ENCODE measurements at places on chromosomes 12 and 14.

DNA sequence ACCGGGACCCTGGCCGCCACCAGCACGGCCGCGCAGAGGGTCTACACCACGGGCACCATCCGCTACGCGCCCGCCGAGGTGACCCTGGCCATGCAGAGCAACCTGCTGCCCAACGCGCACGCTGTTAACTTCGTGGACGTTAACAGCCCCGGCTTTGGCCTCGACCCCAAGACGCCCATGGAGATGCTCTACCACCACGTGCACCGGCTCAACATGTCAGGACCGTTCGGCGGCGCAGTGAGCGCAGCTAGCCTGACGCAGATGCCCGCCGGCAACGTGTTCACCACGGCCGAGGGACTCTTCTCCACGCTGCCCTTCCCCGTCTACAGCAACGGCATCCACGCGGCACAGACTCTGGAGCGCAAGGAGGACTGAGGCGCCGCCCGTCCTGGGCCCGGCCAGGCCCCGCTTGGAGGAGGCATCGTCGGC, 150.1 kb downstream of the EGLN3 start:
- DNase-seq: peak; percentile 31

DNA sequence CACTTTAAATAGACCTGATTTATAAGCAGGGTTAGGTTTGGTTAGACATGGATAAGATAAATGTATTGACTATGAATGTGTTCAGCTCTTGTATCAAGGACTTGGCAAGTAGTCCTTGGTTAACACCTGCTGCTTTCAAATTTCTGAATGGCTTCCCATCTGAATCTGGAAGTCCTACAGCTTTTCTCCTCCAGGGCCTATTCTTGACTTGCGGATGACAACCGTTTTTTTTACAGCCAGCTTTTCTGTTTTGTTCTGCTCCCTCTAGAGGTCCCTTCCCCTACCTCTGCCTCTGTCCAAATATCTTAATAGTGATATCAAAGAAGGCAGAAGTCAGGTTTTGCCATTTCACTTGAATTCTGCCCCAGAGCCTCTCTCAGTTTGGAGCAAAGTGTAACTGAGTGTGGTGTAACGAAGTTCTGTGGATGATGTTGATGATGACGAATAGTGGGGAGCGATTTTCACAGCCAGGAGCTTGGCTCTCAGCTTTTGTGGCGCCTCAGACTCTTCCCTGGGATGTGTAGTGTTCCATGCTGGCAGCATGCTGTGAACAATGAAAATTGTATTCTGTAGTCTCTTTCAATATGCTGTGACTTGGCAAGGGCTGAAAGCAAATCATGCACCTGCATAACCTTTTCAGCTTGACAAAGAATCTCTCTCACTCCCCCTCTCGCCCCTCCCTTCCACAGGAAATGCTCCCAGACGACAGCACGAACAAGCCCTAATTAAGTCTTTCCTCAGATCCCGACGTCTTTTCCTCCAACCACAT, 5.0 kb upstream of the SLC4A8 start:
- no peak for DNase-seq

DNA sequence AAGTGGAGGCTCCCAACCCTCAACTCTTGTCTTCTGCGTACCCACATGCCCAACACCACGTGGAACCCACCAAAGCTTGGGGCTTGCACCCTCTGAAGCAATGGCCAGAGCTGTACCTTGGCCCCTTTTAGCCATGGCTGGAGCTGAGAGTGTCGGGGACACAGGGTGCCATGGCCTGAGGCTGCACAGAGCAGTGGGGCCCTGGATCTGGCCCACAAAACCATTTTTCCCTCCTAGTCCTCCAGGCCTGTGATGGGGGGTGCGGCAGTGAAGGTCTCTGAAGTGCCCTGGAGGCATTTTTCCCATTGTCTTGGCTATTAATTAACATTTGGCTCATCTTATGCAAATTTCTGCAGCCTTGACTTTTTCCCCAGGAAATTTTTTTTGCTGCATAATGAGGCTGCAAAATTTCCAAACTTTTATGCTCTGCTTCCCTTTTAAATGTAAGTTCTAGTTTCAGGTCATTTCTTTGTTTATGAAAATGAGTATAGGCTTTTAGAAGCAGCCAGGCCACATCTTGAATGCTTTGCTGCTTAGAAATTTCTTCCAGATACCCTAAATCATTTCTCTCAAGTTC, 18.7 kb upstream of the ASPG start:
- DNase-seq: no peak

DNA sequence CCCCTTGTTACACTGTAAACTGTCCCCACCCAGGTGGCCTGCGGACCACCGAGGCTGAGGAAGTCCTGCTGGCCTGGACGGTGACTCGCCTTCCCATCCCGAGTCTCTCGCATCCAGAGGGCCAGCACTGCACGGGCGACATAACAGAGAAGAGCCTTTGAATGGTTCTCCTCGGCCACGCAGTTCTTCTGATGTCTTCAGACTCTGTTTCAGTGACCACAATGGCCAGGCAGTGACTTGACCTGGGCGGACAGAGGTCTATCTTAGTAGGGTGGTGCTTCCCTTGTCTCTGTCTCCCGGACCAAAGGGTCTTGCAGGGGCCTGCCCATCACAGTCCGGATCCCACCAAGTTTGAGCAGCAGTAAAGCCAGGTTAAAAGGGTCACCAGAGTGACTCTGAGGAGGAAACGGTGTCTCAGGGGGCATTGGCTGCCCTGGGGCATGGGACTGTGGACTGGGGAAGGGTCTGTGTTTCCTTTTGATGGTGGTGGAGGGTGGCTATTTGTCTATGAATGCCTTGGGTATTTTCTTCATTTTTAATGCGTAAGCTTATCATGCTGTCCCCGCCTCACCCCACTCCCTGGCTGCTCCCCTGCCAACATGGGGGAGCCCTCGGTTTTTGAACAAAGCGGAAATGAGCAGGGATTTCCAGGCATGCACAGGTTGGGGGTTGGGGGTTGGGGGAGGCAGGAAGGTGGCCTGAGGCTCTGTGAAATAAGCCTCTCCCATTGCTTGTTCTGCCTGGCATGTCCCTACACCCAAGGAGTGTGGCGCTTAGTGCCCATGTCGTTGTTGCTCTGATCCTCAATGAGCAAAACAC, 10.3 kb downstream of the KRT85 start:
- DNase-seq: no peak

DNA sequence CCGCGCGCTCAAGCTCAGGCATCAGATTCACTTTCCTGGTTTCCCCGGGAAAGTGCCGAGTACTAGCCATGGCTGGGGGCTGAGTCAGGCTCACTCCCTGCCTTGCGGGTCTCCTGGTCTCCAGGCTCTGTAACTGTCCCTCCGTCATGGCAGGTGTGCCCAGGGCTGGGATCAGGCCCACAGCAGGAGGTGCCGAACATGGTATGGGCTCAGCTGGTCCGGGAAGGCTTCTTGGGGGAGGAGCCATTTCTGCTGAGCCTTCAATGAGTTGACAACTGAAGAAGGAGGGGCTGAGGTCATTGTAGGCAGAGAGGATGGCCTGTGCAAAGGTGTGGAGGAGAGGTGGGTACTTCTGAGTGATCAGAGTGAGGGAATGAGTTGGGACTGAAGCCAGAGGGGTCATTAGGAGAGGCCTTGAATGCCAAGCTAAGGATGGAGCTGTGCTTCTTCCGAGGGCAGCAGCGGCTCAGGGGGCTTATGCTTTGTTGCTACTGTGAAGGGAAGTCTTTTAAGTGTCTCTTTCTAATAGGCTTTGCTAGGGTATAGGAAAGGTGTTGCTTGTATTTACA, 769 bp downstream of the EXOC3L4 start:
- peak; percentile 16 for DNase-seq

GRCh38 chr14:56211844-56212243, 93.6 kb downstream of the PELI2 start:
- no peak for DNase-seq

GRCh38 chr14:20733684-20734429, 11.8 kb upstream of the EDDM3A start:
- DNase-seq: no peak

- no peak for DNase-seq
These were observed 362.6 kb downstream of the BCL11B start for GRCh38 chr14:98909251-98909944.

GRCh38 chr12:94211021-94211420, 62.6 kb downstream of the PLXNC1 start:
- DNase-seq: no peak

DNA sequence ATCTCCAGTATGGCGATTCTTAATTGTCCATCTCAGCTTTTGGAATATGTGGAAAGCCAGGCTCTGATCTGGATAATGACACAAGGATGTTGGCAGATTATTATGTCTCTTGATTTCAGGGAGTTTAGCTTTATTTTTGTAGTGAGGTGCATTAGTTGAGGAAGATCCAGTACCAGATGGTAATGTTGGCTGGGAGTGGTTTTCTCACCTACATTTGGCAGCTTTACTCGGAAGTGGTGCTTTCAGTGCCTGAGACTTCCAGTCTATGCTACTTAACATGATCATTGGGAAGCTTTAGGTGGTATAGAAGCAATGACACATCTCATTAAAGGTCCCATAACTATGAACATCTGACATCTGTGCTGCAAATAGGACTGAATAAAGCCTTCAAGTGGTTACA, 7.5 kb downstream of the SLC15A5 start:
- DNase-seq: no peak

- DNase-seq: no peak
These were observed 781.4 kb upstream of the TMEM132C start for GRCh38 chr12:127485528-127485927.

DNA sequence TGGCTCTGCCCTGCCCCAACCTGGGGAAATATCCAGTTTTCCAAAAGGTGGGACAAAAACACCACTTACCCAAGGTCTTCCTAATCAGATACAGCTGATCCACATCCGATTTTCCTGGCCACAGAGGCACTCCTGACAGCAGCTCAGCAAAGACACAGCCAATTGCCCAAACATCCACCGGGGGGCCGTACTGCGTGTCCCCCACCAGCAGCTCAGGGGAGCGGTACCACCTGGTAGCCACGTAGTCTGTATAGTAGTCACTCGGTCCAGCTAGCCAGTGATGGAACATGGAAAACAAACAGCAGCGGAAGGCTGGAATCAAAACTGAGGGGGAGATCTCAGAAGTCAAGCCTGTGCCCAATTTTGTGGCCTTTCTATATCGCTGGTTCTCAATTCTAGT, 28.8 kb downstream of the DMAC2L start:
- DNase-seq: no peak

DNA sequence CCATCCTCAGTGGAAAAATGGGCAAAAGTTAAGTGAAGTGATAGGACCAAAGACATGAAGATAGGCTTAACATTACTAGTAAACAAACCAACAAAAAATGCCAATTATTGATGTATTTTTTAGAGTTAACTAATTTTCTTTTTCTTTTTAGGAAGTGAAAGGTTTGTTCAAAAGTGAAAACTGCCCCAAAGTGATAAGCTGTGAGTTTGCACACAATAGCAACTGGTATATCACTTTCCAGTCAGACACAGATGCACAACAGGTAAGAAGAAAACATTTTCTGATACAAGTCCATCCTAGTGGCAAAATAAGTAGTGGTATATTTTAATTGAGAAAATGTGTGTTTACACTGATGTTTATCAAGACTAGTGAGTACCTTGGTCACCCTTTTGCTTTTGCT, 39.6 kb downstream of the LARP4 start:
- no peak for DNase-seq

GRCh38 chr12:9132008-9132535, 16.4 kb upstream of the A2M start:
- DNase-seq: no peak

GRCh38 chr14:101187816-101188570, 284.5 kb upstream of the RTL1 start:
- DNase-seq: no peak
